ENCODE measurements at places on chromosomes 5 and 9.

GRCh38 chr9:137878146-137878941 lies 762 bp downstream of the CACNA1B start:
- DNase-seq: no peak

GRCh38 chr5:89309268-89309667 lies 426.3 kb upstream of the MEF2C start:
- no peak for DNase-seq

GRCh38 chr9:28930766-28931165 lies 1357.5 kb upstream of the C9orf72 start:
- DNase-seq: no peak

- DNase-seq: no peak
Observed at GRCh38 chr5:68519143-68519542, 303.6 kb downstream of the PIK3R1 start.

- no peak for DNase-seq
Observed at GRCh38 chr9:739362-739761, 102.1 kb upstream of the DMRT1 start.
